ENCODE measurements at places on chromosomes 1 and 21. TPM values are rescaled to one million over a fixed set of nuclear protein-coding genes. Genes with fewer than 3 reads are reported as not detected.

CHI3L1 gene
- total RNA-seq: 1.1 TPM

HNRNPR gene
- 79.9 TPM for total RNA-seq

TDRD5 gene
- total RNA-seq: not detected

KRTAP12-2 gene
- total RNA-seq: not detected

HTR6 gene
- not detected for total RNA-seq

TRIM63 gene
- not detected for total RNA-seq

DCAF6 gene
- 52.4 TPM for total RNA-seq

PDC gene
- not detected for total RNA-seq

FAM76A gene
- 9.6 TPM for total RNA-seq

RIIAD1 gene
- total RNA-seq: not detected

ST6GALNAC3 gene
- total RNA-seq: 0.47 TPM

CD1B gene
- total RNA-seq: not detected

DPYD gene
- 81.5 TPM for total RNA-seq

TEX38 gene
- total RNA-seq: not detected

HES3 gene
- total RNA-seq: not detected

SLC16A1 gene
- total RNA-seq: 53.4 TPM

ACTA1 gene
- not detected for total RNA-seq

GJB5 gene
- 0.34 TPM for total RNA-seq

RNF186 gene
- not detected for total RNA-seq

GAS5 gene
- 384 TPM for total RNA-seq

OSCP1 gene
- 12.0 TPM for total RNA-seq

C8A gene
- not detected for total RNA-seq

LCA5L gene
- total RNA-seq: 0.52 TPM

IL6R gene
- 15.9 TPM for total RNA-seq

HHAT gene
- total RNA-seq: 4.0 TPM

MANEAL gene
- 1.8 TPM for total RNA-seq

SPRR4 gene
- not detected for total RNA-seq

TMEM52 gene
- total RNA-seq: 0.32 TPM

GIPC2 gene
- 0.09 TPM for total RNA-seq

MTARC2 gene
- 2.4 TPM for total RNA-seq

FAM72C gene
- 0.09 TPM for total RNA-seq

RCC2 gene
- total RNA-seq: 15.8 TPM

CD101 gene
- total RNA-seq: 0.60 TPM

IFI44 gene
- total RNA-seq: 28.0 TPM

FCRL6 gene
- not detected for total RNA-seq

BSND gene
- total RNA-seq: not detected

SEMA4A gene
- 1.6 TPM for total RNA-seq

MAP3K21 gene
- 0.52 TPM for total RNA-seq

OPRD1 gene
- not detected for total RNA-seq

ACP6 gene
- 1.9 TPM for total RNA-seq

OR2L3 gene
- total RNA-seq: not detected

HIVEP3 gene
- 0.17 TPM for total RNA-seq

TBX15 gene
- not detected for total RNA-seq

TMCO2 gene
- total RNA-seq: not detected

NTMT2 gene
- not detected for total RNA-seq

USH2A gene
- total RNA-seq: not detected

KMO gene
- total RNA-seq: not detected

B3GALT5 gene
- total RNA-seq: 0.17 TPM

LTN1 gene
- 18.4 TPM for total RNA-seq

ZBTB8B gene
- under 0.01 TPM for total RNA-seq

GPR161 gene
- total RNA-seq: 31.5 TPM

LEMD1 gene
- not detected for total RNA-seq

AMY1B gene
- not detected for total RNA-seq

CFHR5 gene
- not detected for total RNA-seq

CFAP45 gene
- 1.0 TPM for total RNA-seq

SPATA1 gene
- total RNA-seq: 0.77 TPM

SYDE2 gene
- 2.7 TPM for total RNA-seq

RYR2 gene
- total RNA-seq: not detected
